ENCODE measurements at places on chromosomes 6 and 20.

GRCh38 chr20:36792422-36792821 lies 18.9 kb upstream of the DSN1 start:
- peak; percentile 19 for DNase-seq

- no peak for DNase-seq
Measured at GRCh38 chr6:105799056-105799455, 287.1 kb upstream of the PRDM1 start.

DNA sequence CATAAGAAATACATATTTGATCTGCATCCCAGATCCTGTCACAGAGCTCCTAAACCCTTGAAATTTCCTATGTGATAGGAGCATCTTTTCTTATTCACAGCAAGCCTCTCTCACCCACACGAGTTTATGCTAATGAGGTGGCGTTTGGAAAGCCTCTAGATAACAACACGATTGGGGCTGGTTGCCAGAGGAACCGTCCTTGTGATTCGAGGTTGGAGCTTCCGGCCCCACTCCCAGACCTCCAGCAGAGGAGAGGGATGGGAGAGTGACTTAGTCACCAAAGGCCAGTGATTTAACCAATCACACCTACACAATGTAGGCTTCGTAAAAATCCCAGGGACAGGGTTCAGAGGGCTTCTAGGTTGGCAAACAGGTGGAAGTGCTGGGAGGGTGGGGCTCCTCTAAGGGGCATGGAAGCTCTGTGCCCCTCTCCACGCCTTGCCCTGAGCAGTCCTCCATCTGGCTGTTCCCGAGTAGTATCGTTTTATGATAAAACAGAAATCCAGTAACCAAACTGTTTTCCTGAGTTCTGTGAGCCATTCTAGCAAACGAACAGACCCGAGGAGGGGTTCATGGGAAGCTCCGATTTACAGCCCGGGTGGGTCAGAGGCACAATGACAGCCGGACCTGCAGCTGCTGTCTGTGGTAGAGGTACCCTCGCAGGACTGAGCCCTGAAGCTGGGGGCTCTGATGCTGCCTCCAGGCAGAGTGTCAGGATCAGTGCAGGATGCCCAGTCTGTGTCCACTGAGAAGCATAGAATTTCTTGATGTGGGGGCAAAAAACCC lies 238.1 kb upstream of the ARID1B start:
- no peak for DNase-seq

DNA sequence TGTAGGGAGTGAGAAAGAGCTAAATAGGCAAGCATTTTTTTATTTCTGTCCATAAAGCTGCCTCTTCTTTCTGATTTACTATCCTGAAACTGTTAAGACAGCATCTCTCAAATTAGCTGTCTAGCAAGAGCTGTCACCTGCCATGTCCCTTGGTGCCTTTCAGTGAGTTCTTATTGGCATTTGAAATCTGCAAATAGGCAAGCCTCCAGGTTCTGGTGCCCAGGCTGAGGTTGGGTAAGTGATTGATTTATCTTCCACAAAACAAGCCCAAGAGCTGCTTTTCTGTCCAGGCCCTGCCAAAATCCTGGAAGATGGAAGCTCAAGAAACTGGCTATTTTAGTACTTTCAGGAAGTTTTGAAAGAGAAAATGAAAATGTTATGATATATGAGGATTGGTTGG lies 22.4 kb downstream of the MANEA start:
- DNase-seq: no peak

- DNase-seq: no peak
Measured at GRCh38 chr20:52204136-52204535, 12.6 kb upstream of the ZFP64 start.

DNA sequence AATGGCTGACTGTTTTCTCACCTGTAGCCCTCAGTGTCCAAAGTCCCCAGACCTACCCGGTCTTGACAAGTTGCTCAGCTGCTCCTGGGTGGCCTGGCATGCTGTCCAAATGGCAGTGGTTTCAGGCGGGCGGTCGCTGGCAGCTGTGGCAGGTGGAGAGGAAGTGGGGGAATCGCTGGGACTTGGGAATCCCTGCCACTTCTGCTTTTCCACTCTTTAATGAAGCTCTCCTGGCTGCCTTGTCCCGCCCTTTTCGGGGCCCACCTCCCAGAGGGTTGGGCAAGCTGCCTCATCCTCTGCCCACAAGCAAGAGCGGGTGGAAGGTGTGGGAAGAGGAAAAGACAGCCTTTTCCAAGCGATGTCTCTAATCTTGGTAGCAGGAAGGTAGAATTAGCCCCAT lies at the start of gene OCSTAMP:
Gene OCSTAMP (minus strand): TSS at position 194 of the 400 bp plus-strand sequence. CDS start 94 bp downstream, at position 100.
- no peak for DNase-seq

DNA sequence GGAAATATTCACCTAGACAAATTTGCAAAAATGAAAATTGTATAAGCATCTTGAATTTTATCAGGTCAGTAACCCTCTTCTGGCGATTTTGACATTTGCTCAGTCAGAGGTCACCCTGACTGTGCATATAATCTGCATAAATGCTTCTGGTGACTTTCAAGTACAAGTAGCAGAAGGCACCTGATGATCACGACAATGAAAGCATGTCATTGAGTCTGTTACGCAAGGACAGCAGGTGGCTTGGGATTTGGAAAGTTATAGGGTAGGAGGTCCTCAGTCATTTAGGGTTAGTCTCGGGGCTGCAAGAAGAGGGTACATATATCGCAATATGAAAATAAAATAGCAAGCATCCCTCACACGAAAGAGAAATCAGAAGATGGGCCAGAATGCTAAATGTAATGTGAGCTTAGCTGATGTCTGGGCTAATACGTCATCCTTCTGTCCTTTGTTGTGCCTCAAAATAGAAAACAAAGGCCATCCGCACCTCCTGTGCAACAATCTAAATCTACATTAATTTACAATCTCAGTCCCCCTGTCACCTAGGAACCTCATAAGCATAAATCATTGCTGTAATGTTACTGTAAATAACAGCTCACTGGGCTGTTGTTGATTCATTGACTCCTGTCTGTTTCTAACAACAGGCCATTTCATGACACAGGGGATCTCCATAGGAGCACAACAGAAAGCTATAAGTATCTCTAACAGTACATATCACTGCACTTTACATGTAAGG lies 155.2 kb upstream of the RSPO3 start:
- no peak for DNase-seq

GRCh38 chr20:39378776-39379175 lies 416.6 kb downstream of the DHX35 start:
- no peak for DNase-seq

- DNase-seq: no peak
Measured at GRCh38 chr6:133191323-133191722, 49.8 kb upstream of the EYA4 start.

- DNase-seq: no peak
Measured at GRCh38 chr20:709991-710779, 34.6 kb upstream of the SCRT2 start.

- DNase-seq: no peak
Measured at GRCh38 chr20:25253606-25254275, 5.9 kb downstream of the PYGB start.

DNA sequence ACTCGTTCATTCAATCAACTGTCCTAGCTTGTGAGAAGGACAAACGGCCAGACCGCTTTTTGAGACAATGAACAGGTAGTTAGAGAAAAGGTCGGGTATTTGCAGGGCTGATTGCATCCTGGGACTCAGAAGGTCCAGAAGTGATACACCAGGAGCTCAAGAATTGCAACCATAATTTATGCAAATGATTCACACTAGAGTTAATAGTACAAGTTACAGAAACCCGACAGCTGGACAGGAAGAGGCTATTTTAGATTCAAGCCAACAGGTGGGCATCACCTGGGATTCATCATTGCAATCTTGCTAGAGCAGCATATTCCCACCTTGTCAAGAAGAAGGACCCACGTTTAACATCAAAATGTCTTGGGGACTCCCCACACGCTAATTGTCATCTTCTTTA lies 83.5 kb downstream of the TNFAIP3 start:
- DNase-seq: no peak

DNA sequence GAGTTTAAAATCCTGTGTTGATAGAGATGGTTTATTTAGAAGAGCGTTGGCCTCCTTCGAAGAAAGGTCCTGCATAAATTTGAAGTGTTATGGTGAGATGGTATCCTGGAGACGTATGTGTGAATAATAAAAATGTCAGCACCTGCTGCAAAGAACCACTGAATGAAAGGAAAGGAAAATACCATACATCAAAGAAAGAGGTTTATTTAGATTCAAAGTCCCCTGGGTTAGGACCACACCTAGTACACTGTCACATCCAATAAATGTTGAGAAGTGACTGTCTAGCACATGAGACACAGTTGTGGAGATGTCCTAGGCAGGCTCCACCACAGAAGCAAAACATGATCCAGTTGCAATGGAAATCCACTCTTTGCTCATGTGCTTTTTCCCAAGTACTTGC lies 214.7 kb downstream of the PAX1 start:
- no peak for DNase-seq

DNA sequence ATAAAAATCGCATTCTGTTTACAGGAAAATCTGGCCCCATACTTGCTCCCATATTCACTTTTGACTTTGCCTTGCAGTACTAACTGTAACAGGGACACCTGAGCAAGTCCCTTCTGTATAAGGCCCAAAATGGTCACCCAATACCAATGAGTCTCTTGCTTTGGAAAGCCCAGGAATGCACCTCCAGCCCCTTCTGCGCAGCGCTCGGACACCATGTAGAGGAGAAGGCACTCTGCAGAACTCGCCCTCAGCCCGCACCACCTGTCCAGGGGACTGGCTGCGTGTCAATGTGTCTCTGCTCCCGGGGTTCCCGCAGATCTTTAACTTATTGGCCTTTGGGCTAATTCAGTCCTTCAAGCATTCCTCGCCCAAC lies 746 bp upstream of the PRND start:
- no peak for DNase-seq

- DNase-seq: no peak
Measured at GRCh38 chr6:46098678-46099077, 31.1 kb upstream of the ENPP4 start.

DNA sequence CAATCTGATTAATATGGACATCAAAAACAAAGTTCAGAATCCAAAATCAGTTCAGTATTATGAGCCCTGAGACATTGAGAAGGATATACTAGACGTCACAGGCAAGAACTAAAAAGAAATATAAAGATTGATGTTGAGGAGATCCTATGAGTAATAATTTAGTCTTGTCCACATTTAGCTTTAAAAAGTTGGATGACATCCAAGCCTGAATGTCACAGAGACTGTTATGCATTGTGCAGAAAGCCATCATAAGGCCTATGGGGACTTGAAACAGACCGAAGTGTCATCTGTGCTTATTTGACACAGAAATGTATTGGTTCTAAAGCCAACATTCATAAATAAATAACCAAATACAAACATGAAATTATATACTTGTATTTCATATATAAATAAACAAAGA lies 581.8 kb upstream of the MMS22L start:
- no peak for DNase-seq

- no peak for DNase-seq
Measured at GRCh38 chr6:152223636-152224035, 413.5 kb downstream of the SYNE1 start.

GRCh38 chr6:13586603-13587542 lies 12.5 kb downstream of the SIRT5 start:
- no peak for DNase-seq

DNA sequence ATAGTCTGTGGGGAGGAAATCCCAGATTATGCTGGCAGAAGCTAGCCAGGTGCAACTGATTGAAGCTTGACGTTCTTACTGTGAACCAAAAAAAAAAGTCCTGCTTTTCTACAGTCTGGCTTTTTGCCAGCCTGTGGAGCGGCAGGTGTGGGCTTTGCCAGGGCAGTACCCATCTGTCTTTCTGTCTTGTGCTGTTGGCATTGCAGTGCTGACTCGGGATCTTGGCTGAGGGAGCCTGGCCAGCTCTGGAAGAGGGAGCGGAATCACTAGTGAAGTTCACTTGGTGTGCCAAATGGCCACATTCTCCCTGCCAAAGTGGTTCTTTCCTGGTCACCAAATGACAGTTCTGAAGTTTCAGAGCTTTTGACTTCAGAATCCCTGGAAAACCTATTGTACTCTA lies 5.0 kb downstream of the KIF3B start:
- no peak for DNase-seq

GRCh38 chr6:118783931-118784550 lies 109.9 kb upstream of the ASF1A start:
- DNase-seq: no peak

DNA sequence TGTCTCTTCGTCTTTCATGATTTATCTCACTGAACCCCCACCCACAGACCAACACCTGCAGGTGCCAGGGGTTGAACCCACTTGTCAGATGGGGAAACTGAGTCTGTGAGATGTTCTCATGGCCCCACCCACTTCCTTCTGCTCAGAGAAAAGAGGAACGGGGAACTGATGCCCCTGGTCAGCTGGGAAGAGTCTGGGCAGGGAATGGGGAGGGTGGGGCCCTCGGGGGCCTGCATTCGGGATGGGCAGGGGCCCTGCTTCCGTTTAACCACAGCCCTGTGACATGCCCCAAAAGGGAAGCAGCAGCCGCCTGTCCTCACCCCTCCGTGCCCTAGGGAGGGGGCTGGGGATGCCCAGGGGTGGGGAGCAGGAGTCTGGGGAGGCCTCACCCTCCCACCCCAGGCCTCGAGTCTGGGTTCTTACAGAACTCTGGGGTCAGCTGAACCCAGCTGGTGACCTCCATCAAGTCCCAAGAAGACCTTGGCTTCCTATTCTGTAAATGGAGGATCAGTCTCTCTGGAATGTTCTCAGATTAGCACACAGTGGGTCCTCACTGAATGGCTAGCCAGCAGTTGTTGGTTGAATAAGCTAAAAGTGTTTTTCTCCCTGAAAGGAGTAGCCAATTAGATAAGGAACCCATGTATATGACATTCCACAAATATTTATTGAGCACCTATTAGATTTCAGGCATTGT lies 81.5 kb downstream of the CEBPB start:
- no peak for DNase-seq

- DNase-seq: no peak
Measured at GRCh38 chr20:53826597-53827291, 233.1 kb upstream of the ZNF217 start.

DNA sequence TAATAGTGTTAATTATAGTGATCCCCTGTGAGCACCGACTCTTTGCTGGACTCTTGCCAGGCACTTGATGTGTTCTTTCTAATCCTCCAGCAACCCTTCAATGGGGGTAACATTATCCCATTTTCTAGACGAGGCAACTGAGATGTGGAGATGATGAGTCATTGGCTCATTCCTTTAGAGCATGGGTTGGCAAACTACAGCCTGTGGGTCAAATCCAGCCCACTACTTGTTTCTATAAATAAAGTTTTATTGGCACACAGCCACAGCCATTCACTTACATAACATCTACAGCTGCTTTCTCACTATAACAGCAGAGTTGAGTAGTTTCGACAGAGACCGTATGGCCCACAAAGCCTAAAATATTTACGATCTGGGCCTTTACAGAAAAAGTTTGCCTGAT lies 249.5 kb upstream of the KCNG1 start:
- DNase-seq: no peak

Measured in endothelial cell (in vitro differentiated cells).